ENCODE measurements at places on chromosomes 1 and 21.

DNA sequence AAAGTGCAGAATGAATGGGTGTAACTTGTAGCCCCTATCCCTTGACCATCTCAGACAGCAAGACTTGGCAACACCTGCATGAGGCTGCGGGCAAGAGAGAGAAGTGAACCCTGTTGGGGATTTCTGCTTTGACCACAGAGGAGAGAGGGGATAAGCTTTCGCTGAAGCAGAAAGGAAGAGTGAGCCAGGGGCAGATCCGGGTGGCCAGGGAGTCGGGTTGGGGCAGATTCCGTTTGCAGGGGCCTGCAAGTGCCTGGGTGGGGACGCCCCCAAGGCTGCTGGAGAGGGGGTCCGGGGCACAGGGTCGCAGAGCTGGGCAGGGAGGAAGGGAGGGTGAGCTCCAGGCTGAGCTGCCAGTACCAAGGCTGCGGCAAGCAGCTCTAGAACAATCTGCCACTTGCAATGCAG is 25.3 kb upstream of the PIK3CD start:
- no peak for DNase-seq

DNA sequence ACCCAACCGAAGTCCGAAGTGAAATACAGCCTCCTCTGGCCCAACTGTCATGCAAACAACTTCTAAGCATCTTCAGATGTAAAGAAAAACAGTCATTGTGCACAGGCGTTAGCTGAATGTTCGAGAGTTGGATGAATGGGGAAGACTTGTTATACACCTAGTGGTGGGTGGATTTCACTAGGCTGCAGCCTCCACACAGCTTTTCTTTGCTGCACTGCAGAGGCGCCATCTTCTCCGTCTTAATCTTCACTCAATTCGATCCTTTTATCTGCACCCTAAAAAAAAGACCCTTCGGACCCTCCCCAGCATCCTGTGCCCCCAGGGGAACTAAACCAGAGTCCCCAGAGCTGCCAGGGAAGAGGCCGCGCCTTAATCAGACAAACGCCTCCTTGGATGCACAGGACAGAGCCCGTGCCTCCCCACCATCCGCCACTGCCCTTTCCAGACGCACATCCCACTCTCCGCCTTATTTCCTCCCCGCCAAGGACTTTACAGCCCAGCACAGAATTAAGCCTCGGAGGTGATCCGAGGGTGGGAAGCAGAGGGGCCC is 1.4 kb downstream of the APP start:
- DNase-seq, result peak; percentile 62

DNA sequence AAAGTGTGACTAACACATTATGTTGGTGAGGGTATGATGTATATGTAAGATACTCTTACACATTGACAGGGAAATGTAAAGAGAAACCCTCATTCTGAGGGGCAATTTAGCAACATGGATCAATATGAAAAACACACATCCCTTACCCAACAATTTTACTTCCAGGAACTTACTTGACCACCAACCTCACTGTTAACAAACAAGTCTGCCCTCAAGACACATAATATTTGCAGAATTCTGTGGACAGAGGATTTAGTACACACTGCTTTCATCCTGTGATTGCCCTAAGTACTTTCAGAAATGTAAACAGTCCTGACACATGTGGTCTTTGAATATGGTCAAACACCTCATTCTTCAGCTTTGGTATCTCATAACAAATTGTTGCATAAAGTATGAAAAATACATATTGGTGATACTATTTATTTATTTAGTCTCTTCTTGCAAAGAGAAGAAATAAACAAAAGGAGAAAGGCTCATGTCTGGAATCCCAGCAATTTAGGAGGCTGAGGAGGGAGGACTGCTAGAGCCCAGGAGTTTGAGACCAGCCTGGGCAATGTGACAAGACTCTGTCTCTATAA is 6.9 kb downstream of the USP48 start:
- no peak for DNase-seq

- DNase-seq, result no peak
These were observed 94.7 kb downstream of the ATP1B1 start for GRCh38 chr1:169201084-169201619.

Measured in NCI-H2171 (cell line).